ENCODE measurements at places on chromosomes 2 and 18.

DNA sequence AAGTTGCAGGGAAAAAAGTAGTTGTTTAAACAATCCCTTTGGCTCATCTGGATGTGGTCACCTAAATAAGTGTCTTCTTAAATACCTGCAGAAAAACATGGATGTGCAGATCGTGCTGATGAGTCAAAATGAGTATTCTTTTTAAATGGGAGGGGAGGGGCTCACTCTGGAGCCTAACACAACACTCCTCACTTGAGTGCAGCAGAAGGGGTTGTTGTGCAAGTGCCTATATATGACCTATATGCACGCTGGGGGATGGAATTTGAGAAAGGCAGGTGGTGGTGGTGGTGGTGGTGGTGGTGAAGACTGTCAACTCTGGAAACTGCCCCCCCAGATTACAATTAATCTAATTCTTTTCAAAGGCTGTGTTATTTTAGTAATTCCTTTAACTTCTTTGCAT lies 77.9 kb upstream of the FAM124B start:
- DNase-seq = no peak

- DNase-seq = no peak
Observed at GRCh38 chr2:68253219-68254068, 1.1 kb upstream of the PPP3R1 start.

GRCh38 chr2:207525296-207525695 lies 4.5 kb upstream of the CREB1 start:
- no peak for DNase-seq

DNA sequence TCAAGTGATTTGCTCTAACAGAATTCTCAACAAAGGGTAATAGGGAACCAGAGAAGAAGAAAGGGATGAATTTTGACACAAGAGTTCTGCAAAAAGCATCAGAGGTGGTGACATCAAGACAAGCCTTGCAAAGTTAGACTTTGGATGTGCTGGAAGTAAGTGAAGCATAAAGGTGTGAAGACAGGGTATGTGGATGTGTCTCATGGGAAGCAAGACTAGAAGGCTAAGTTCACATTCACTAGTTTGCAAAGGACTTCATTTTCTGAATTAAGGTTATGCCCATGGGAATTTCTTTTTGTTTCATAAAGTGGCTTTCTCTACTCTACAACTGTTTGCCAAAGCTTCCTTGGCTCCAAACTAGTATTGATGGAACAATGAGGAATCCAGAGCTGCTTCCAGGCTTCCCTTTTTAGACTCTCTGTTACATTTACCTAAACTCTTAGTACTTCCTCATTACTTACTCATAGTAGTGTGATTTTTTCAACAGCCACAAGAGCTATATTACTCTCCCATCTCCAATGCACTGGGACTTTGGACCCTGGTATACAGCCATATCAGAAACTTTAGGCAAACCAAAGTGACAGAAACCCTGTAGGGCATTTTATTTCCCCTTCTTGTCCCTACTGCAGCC lies 21.1 kb upstream of the IHH start:
- no peak for DNase-seq

DNA sequence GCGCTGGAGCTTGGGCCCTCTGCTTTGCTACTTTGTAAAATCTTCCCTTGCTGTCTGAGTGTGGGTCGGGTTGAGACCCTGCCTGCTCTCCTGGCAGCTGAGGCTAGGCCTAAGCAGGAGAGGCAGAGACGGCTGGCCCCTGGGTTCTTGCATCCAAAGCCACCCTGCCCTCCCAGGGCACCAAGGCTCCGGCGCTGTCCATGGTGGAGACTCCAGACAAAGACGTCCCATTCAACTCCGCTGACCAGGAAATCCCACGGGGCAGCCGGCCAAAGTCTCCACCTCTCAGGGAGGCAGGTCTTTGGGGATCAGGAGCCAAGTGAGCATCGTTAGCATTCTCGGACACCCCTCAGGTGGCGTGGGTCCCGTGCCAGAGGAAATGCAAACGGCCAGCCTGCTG lies 2.6 kb upstream of the PRLH start:
- DNase-seq = no peak

DNA sequence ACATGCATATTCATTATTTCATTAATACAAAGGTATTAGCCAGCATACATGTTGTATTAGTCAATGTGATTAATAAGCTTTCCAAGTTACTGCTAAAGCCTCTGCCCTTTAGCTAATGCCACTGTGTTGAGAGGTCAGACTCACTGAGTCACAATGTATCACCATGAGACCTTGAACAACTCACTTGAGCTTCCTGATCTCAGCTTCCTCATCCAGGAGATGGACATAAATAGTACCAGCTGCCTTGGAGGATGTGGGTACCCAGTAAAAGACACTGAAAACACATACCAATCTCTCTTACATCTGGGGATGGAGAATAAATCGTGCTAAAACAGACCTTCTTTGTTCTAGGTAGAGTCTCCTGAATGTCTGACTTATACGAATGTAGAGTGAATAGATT lies 224.6 kb downstream of the EPHA4 start:
- no peak for DNase-seq

DNA sequence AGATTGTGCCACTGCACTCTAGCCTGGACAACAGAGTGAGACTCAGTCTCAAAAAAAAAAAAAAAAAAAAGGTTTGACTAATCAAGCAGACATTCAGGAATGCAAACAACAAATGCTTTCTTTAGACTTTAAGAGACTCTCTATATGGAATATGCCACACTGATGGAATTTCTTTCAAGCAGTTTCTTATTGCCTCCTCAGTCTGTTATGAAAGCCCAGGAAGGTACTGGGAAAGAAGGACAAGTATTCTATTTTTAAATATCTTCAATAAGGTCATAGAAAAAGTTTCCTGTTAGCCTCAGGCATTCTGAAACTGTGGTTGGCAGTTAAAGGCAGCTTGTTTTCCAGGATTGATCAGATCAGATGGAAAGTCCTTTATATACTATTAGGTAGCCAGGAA lies 241.6 kb downstream of the PIK3C3 start:
- DNase-seq = no peak

- no peak for DNase-seq
Observed at GRCh38 chr2:33712674-33713073, 113.6 kb upstream of the FAM98A start.

DNA sequence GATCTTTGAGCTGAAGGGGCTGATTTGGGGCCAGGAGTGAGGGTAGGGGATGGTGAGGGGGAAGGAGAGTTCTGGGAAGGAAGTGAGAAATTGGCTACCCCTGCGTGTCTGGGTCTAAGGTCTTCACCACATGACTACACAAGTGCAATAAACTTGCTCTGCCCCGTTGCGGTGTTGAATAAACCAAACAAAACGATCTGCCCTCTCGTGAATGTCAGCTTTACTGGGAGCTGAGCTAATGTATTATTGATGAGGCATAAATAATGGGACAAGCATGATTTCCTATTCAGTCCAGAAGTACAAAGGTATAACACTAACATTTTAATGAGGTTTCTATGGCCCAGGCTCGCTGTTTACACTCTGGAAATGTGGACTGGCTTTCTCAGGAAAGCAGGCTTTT lies 8.0 kb upstream of the CFAP221 start:
- no peak for DNase-seq

DNA sequence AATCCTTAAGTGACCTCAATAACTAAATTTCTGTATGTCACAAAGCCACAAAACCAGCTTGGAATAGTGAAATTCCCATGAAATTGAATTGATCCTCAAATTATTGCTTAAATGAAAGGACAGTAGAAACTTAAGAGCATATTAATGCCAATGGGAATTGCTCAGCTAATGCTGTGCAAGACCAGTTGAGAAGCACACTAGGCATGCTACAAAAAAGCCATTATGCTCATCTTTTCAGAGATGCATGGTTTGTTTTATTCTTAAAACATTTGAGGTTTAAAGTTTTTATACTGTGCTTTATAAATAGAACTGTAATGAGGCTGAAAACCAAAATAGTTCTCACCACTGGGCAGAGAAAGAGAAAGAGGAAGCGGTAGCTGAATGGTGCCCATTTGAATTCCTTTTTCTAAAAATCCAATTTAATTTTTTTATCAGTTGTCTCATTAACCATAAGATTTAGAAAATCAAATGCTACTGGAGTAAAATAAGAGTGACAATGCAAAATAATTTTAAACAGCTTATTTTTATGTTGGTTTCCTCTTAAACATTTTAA lies 98.6 kb downstream of the LNPK start:
- DNase-seq = no peak

DNA sequence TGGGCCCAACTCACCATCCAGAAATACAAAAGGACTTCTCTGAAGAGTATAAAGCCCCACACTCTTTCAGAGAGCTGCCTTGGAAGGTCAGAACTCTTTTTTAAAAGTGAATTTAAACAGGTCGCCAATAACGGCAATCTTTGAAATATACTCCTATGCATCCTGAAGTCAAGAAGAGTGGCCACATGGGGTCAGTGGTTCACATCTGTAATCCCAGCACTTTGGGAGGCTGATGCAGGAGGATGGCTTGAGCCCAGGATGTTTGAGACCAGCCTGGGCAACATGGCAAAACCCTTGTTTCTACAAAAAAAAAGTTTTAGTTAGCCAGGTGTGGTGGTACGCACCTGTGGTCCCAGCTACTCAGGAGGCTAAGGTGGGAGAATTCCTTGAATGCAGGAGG lies 68.1 kb upstream of the FZD7 start:
- no peak for DNase-seq

DNA sequence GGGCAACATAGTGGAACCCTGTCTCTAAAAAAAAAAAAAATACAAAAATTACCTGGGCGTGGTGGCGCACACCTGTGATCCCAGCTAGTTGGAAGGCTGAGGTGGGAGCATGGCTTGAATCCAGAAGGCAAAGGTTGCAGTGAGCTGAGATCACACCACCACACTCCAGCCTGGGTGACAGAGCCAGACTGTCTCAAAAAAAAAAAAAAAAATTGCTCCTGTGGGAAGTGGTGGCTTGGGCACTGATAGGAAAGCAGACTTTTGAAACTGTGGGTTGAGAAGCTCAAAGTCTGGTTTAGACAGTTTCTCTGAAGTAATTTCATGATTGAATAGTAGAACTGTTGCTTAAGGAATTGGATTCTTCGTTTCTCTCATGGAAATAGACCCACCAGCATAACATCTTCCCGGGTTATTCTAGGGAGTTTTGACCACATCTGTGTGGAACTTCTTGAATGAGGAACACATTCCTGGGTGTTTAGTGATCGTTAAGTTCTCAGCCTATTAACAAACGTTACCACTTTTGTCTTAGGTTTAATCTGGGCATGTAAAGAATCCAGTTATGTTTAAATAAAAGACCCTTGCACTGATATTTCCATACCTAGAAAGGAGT lies 33.5 kb downstream of the GRHL1 start:
- no peak for DNase-seq

DNA sequence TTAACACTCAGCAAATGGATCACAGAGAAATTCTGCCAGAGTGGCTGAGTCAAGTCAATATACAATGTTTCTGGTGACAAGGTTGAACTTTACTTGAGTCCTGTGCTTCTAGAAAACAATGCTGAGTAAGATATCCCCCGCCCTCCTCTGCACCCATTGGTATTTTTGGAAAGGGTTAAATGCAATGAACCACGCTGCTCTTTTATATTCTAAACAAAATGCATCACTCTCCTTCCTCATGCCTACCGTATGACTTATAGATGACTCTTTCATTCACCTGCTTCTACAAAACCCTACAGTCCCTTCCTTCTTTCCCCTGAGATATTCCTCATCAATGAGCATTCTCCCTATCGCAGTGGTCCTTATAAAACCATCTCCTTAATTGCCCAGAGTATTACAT lies 168.8 kb downstream of the TXNL1 start:
- no peak for DNase-seq

GRCh38 chr18:59085797-59086196 lies 53.9 kb upstream of the SEC11C start:
- DNase-seq = no peak

GRCh38 chr18:44036501-44036900 lies 644.2 kb upstream of the SETBP1 start:
- DNase-seq = no peak

DNA sequence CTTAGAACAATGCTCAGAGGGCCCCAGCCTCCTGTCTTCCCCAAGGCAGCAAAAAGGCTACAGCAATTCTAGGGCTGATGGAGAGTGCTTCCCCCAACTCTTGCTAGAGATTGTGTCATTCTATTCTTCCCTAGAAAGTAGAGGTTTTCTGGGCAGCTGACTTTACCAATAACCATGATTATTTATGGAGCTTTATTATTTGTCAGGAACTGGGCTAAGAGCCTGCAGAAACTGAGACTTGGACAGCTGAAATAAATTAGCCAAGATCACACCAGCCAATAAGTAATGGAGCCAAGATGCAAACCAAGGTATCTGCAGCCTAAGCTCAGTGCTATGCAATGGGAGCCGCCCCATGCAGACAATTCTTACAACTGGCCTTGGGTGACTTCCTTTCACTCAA lies 84.8 kb downstream of the CCBE1 start:
- DNase-seq = no peak

GRCh38 chr2:239194731-239195317 lies 206.0 kb downstream of the HDAC4 start:
- no peak for DNase-seq

GRCh38 chr2:171136024-171136423 lies 24.7 kb downstream of the TLK1 start:
- DNase-seq = no peak

DNA sequence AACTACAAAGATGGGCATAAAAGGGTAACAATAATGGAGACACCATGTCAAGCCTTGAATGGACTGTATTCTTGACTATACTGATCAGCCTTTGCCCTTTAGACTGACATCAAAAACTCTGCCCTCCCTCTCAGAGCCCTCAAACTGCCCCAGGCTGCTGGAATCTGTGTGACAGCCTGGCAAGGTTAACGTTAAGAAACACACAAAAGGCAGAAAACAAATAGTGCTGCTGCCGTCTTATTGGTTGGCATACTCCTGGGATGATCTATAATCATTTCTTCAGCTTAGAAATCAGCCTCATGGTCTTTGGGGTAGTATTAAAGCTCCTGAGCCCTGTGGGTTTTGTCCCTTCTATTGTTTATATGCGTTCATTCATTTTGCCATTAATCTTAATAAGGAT lies 338.0 kb downstream of the DCC start:
- no peak for DNase-seq

GRCh38 chr2:191691898-191692297 lies 14.0 kb downstream of the NABP1 start:
- DNase-seq = no peak

DNA sequence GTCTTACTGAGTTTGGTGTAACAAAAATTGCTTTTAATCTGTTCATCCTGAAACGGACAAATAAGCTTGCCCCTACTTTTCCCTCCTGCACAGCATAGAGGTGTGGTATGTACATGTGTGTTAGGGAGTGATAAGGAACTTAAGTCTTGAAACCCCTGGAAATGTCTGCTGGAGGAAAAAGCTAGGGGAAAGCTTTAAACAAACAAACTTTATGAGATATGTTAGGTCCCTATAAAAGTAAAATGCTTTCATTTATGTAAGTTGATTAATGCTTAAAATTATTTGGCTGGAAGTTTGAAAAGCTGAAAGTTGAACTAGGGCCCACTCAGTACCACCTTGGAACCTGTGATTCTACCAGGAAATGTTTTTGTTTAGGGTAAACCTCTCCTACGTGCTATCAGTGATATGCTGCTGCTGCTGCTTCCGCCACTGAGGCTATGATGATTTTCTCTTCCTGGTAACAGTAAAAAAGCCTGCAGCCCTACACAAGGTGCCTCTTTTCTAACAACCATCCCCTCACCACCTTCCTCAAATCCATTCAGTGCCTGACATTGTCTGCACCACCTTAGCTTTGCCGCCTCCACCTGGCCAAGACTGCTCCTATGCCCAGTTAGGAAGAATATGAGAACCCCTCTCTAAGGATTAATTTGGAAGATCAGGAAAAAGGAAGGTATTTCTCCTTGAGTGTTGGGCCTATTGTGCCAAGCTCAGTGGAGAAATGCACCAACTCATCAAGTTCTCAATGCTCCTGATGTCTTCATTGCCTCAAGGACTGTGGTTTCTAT lies 2.5 kb upstream of the YES1 start:
- DNase-seq = no peak

GRCh38 chr2:46471-47345 lies at the start of gene FAM110C:
TSS of gene FAM110C (minus strand) at chr2:46505. CDS start at chr2:46385, 120 bp downstream.
- DNase-seq = no peak
